CD8-positive, alpha-beta memory T cell (primary cell): ENCODE measurements at places on chromosomes 7 and 10. TPM values are rescaled to one million over a fixed set of nuclear protein-coding genes. Genes with fewer than 3 reads are reported as not detected.

The ERVW-1 gene
- total RNA-seq: not detected

GRCh38 chr10:43255634-43256431 lies 11.0 kb downstream of the RASGEF1A start:
- peak; percentile 15 for DNase-seq

- no peak for DNase-seq
Observed at GRCh38 chr7:75953931-75954330, 39.0 kb downstream of the POR start.

GRCh38 chr7:95001815-95002561 lies 94.6 kb downstream of the PPP1R9A start:
- DNase-seq: no peak

The TUBB8 gene
- not detected for total RNA-seq

DNA sequence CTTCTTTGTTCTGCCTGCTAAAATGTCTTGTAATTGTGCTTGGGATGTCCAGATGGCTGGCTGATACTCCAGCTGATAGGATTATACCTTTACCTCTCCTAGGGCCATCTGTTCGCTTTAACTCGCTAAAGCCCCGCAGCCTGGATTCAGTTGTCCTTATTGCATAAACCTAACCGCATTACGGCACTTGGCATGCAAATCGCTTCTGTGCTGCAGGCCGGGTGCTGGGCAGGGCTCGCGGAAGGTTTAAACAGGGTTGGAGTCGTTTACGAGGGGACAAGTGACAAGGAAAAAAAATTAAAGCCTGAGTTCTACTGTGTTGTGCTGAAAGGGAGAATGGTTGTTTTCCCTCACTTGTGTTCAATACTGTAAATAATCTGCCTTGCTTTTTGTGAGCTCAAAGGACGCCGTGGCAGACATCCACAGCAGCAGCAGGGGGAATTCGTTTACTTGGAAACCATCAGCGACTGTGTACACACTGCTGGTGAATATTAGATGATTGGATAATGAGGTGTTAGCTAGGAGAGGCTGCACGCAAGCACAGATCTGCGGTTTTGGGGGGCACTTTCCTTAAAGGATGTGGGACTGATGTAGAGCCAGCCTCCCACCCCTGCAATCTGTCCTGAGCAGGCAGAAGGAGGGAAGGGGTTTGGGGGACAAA lies 93.0 kb downstream of the EBF3 start:
- DNase-seq: no peak

The PPP1R9A gene
- not detected for total RNA-seq

The RET gene
- 0.24 TPM for total RNA-seq

DNA sequence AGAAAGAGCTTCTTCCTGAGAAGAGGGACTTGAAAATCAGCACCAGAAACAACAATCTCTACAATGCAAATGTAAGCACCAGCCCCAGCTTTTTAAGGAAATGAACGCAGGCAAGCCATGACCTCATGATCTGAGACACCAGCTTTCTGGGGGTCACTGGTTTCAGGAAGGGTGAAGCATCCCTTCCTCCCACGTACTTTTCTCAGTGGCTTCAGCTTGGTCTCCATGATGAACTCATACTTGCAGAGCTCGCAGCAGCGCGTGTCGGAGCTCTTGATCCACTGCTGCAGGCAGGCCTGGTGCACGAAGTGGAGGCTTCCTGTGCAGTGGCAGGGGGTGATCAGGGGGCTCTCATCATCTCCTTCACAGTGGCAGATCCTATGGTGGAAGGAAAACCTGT lies 87.0 kb downstream of the ALOX5 start:
- no peak for DNase-seq

- DNase-seq: no peak
Observed at GRCh38 chr10:14859775-14860174, 18.9 kb upstream of the SUV39H2 start.

The UCN3 gene
- not detected for total RNA-seq

The TMEM270 gene
- not detected for total RNA-seq

The CCL24 gene
- not detected for total RNA-seq

DNA sequence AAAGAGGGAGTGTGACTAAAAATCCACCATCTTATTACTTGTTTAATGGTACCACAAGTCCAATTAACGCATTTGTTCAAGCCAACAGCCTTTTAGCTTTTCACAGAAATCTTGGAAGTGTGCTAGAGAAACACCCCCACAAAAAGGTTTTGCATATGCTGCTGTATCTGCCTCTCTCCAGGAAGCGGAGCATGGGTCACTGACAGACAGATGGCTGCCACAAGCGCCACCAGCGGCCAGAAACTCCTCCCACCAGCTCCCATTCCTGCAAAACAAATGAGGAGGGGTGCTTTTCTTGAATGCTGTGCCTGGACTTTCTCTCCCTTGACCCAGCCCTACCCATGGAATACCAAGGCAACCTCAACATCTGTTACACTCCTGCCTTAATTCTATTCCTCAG lies 176.3 kb upstream of the LRGUK start:
- no peak for DNase-seq

The POLR2J2 gene
- total RNA-seq: 8.2 TPM

DNA sequence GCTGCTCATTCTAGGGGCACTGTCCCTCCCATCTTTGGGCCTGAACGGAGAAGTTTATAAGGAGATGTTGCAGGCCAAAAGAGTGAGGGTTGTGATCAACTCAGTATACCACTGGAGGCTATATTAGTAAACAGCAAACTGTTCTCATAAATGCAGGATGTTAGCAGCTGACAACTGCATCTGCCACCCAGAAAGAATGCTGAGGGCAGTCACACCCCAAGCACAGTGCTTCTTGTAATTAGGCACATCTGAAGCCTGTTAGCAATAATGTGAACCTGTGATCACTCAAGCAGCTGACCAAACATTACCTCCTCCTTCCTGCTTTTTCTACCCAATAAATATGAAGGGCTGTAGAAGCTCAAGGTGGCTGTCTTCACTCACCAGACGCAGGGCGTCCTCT lies 38.4 kb upstream of the ZNF138 start:
- DNase-seq: no peak

- DNase-seq: no peak
Observed at GRCh38 chr10:5071411-5072198, 22.6 kb upstream of the AKR1C3 start.

The SRRM3 gene
- not detected for total RNA-seq

DNA sequence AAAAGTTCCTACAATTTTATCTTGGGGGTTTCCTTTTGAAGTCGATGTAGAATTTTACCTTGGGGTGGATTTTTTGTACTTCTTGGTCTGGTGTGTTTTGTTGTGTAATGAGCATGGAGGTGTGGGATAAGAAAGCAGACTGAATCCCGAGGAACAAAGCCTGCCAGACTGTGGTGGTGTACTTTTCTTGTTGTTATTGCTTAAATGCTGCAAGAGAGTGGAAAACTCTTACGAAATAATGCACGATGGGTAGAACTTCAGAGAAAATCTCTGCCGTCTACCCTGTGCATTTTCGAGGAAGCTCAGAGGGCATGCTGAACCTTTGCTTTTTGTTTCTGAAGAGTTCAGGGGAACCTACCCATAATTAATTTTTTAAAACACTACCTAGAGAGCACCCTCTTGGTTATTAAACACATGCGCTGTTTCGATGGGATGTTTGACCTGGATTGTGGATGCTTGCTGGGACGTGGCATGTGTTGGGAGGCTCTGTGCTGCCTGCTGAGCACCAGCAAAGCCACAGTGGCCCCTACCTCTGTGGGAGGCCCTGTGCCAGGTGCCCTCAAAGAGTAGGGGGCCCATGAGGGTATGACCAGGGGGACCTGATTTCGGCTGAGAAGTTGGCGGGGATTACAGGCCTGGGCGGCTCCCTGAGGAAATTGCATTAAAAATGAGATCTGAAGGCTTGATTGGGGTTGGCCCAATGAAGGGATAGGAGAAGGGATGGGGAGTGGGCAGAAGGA lies 94.1 kb downstream of the TCF7L2 start:
- no peak for DNase-seq

GRCh38 chr7:116616555-116617059 lies 55.4 kb upstream of the MET start:
- no peak for DNase-seq

GRCh38 chr7:43658718-43659548 lies 70.4 kb downstream of the COA1 start:
- DNase-seq: no peak

The ZNF398 gene
- total RNA-seq: 16.4 TPM

- DNase-seq: no peak
Observed at GRCh38 chr7:47636433-47637175, 54.7 kb upstream of the TNS3 start.

DNA sequence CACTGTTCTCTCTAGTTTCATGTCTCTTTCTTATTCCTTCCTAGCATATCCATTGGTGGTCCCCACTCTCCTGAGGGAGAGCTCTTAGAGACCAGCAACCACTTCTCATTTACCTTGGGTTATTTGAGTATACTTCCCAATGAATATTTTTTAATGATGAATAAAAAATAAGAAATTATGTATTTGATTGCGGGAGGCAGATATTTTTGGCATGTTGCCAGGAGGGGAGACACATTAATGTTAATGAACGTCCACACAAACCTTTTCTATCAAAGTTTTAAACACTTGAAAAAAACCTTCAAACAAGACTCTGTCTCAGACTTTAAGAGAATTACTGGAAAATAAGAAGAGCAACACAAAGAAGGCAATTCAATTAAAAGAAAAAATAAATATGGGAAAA lies 260.6 kb upstream of the MAGI2 start:
- no peak for DNase-seq

- no peak for DNase-seq
Observed at GRCh38 chr10:30630571-30630970, 1.0 kb upstream of the LYZL2 start.

The ASB10 gene
- not detected for total RNA-seq

- DNase-seq: no peak
Observed at GRCh38 chr7:27202018-27202861, 2.3 kb upstream of the HOXA13 start.
